ENCODE measurements at places on chromosomes 1 and 21.

- no peak for DNase-seq
Observed at GRCh38 chr1:229164836-229165735, 105.8 kb upstream of the RAB4A start.

DNA sequence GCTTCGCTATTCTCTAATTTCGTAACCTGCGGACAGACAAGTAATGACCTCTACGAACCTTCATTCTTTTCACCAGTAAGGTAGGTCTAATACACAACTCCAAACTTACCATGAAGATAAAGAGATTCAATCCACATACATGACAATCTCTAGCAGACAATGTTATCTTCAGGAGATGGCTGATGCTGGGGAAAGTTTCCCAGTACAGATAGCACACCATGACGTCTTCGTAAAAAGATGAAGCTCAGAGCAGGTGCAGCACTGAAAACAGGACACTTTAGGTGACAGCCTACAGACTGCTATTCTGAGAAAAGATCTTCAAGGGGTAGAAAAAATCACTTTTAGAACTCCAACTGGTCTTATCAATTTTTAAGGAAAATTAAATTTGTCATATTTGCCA lies 41.3 kb downstream of the ZNF281 start:
- DNase-seq = no peak

DNA sequence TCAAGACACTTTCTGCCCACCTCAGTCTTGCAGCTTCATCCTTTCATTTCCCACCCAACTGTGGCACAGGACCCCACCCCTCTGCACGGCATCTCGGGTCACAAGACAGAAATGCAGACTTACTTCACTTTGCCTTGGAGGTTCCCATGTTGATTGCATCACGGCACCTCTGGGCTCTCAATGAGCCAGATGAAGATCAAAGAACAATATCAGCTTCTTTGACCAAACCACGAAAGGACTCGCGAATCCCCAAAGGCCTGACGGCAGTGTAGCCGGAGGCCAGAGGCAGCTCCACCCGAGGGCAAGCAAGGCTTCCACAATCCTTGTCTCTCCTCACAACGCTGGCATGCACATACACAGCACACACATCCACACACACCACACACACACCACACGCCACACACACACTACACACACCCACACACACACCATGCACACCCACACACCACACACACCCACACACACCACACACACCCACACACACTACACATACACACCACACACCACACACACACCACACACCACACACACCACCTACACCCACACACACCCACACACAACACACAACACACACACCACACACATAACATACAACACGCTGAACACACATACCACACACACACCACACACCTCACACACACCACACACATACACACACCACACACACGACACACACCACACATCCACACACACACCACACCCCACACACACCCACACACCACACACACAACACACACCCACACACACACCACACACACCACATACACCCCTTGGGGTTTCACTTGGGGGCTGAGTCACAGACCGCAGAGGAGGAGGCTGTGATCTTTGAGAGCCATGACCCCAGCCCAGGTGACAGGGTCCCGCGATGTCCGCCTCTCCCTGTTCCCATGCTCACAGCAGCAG lies 35.8 kb downstream of the UBASH3A start:
- no peak for DNase-seq

GRCh38 chr1:25800703-25801377 lies 847 bp downstream of the SELENON start:
- no peak for DNase-seq

- peak; percentile 60 for DNase-seq
Observed at GRCh38 chr21:18369115-18369514, 34.5 kb downstream of the TMPRSS15 start.

DNA sequence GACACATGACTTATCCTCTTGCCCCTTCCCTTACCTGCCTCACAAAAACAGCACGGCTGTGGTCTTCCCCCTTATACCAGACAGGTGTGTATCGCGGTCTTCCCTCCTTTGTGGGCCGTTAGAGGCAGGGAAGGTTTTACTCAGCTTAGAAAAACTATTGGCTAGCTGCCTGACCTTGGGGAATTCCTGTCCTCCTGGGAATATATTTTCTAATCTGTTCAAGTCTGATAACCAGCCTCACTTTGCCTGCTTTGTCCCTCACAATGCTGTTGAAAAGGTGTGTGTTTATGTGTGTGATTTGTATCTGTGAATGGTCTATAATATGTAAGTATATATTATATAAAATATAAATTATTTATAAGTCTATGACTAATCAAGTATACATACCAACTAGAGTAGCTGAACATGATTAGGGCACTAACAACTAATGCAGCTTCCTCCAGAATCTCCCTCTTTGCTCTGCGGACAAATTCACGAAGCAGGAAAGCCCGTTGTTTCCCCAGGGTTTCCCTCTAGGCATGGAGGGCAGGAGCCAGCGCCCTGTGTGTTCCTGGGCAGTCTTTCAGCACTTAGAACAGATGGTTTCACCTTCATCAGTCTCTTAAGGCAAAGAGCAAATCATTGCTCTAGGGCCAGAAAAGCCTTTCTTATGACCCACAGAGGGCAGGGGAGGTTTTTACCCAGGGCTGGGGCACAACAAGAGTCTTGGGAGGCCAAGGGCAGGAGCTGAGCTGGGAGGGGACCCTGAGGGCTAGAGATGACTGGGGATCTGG lies 25.6 kb downstream of the SLC26A9 start:
- DNase-seq = no peak

- DNase-seq = no peak
Observed at GRCh38 chr1:245987219-245987545, 519.9 kb downstream of the SMYD3 start.

- no peak for DNase-seq
Observed at GRCh38 chr1:173864179-173864867, 3.5 kb downstream of the GAS5 start.

GRCh38 chr1:92442351-92442750 lies 44.4 kb downstream of the GFI1 start:
- no peak for DNase-seq
